ENCODE measurements at places on chromosomes 6 and 20. TPM values are rescaled to one million over a fixed set of nuclear protein-coding genes. Genes with fewer than 3 reads are reported as not detected.

DNA sequence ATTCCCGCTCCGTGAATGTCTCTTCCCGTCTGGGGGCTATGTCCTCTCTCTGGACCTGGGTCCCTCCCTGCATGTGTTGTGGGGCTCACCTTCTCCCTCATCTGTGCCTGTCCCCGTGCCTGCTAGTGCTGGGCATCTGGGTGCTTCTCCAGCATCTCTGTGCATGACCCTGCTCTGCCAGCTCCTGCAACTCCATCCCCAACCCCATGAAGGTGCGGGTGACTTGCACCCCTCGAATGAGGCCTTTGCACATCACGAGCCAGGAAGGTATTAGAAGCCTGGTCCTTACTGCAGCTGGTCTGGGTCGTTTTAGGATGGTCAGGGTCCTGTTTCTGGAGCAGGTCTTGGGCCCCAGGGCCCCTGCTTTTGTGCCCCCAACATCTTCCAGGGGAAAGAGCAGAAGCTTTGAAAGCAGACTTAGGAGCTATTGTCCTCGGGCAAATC lies 109.7 kb downstream of the AGPAT4 start:
- DNase-seq: no peak

DNA sequence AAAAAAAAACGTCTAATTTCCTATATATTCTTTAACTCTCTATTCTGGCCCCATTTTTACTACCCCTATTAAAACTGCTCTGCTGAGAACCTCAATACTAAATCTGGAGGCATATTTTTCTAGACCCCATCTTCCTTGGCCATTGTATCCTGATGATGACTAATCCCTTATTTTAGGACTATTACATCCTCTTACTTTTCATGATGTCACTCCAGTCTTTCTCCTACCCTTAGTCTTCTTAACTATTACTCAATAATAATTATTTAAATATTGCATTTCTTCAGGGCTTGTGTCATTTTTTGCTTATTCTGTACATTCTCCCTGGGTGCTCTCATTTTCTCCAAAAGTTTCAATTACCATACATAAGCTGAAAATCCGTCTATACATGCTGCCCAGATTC lies 6.4 kb downstream of the FBXO30 start:
- DNase-seq: no peak

The TFB1M gene
- total RNA-seq: 9.2 TPM

- no peak for DNase-seq
These were observed 33.3 kb upstream of the SLC22A16 start for GRCh38 chr6:110509617-110510241.

The CGA gene
- not detected for total RNA-seq

All from CD4-positive, alpha-beta T cell (primary cell).